Kidney epithelial cell (primary cell): ENCODE measurements at places on chromosomes 1 and 21.
A peak's percentile ranks its signal among the peaks of the same experiment; 100 is the strongest.

DNA sequence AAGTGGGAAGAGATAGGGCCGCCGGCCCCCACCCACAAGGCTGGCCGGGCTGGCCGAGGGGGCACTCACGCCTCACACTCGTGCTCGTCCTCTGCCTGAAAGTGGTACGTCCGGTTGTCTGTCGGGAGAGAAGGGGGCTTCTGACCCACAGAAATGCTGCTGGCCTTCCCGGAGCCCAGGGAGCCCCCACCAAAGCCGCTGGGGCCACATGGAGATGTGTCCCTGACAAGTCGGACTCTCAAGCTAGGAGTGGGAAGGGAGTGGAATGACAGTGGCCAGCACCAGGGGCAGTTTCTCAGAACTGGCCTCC is 12.8 kb upstream of the TCEA3 start:
- no peak for DNase-seq

- no peak for DNase-seq
Observed at GRCh38 chr1:230077436-230078213, 10.6 kb downstream of the GALNT2 start.

GRCh38 chr1:210647406-210648333 is 319.0 kb downstream of the HHAT start:
- peak; percentile 25 for DNase-seq

- no peak for DNase-seq
Observed at GRCh38 chr1:47575855-47576757, 138.3 kb downstream of the FOXD2 start.

DNA sequence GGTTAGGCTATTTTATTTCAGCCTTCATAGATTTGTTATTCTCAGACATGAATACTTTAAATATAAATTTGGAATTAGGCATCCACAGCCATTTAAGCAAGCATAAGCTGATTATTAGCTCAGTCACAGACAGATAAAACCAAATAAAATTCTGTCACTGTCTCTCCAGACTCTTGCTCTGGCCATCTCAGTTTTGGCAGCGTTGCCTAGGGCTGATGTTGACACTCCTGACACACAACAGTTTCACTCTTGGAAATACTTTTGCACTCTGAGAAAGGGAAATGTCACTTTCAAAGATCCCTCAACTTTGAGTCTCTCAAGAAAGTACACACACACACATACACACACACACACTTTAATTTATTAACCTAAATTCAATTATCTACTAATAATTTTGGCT is 372.7 kb downstream of the BRINP3 start:
- no peak for DNase-seq

GRCh38 chr1:184141361-184141880 is 89.9 kb downstream of the TSEN15 start:
- DNase-seq = no peak

DNA sequence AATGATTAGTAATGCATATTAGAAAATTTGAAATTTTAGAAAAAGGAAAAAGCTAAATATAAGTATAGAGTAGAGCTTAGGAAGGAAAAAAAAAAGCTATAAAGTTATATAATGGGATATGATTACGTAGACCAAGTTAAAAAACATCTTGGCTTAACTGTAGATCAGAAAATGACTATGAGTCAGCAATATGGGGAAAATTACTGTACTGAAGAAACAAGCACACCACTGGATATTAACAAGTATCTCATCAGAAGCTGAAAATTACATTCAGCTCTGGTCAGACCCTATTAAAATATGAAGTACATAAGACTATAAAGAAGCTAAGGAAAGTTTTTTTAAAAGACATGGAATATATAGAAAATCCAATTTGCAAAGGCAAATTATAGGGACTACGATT is 19.5 kb downstream of the DNAJC8 start:
- DNase-seq = no peak

GRCh38 chr1:201126832-201127754 is at the start of gene ASCL5:
Gene ASCL5 (minus strand): TSS chr1:201127184. CDS start chr1:201115372, 11,812 bp downstream.
- no peak for DNase-seq

DNA sequence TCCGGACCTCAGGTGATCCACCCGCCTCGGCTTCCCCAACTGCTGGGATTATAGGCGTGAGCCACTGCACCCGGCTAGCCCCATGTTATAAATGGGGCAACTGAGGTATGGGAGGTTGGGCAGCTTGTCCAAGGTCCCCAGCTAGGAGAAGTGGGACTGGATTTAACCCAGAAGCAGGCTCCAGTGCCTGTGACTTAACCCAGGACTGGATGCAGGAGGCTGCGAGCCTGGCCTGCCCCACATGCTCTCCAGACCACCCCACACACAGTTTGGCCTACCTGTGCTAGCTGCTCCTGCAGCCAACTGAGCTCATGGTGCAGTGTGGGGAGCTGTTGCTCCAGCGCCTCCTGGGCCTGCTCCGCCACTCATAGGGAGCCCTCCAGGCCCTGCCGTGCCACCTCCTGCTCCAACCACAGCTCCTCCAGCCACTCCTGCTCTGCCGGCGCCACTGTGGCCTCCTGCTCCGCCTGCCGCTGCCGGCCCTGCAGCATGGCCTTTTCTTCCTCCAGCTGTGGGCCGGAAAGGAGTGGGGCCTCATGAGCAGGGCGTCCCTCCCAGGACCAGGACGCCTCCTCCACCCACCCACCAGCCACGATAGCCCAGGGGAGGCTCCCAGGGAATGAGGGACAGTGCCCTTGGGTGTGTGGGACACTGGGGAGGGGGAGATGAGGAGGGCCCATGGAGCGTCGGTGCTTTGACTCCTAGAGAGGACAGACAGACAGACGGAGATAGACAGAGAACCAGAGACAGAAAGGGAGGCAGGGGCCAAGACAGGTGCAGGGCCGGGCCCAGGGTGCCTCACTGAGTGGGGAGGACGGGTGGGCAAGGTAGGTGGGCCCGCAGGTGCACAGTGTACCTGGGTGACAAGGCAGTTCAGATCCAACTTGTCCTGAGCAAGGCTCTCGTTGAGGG is 12.4 kb upstream of the NBPF1 start:
- no peak for DNase-seq
